ENCODE measurements at places on chromosomes 2 and 18. TPM values are rescaled to one million over a fixed set of nuclear protein-coding genes. Genes with fewer than 3 reads are reported as not detected.
A peak's percentile ranks its signal among the peaks of the same experiment; 100 is the strongest.

C2orf81 gene
- 3.9 TPM for total RNA-seq

SLC40A1 gene
- total RNA-seq = 1.5 TPM

MMADHC gene
- 132 TPM for total RNA-seq

SRD5A2 gene
- total RNA-seq = not detected

POU3F3 gene
- not detected for total RNA-seq

- no peaks in the 10 kb centered on the region for H3K4me1 ChIP-seq
- no peaks in the 10 kb centered on the region for H3K27me3 ChIP-seq
- no peak overlapping the region for H3K27ac ChIP-seq
- no peak overlapping the region for H3K4me3 ChIP-seq
- H3K36me3 ChIP-seq = no peaks in the 10 kb centered on the region
Measured at GRCh38 chr18:7879717-7880116, 312.6 kb downstream of the PTPRM start.

GRCh38 chr2:188345020-188345419, 53.3 kb downstream of the GULP1 start:
- DNase-seq = no peak
- H3K4me1 ChIP-seq = no peaks in the 10 kb centered on the region
- H3K4me3 ChIP-seq = no peak overlapping the region
- H3K27me3 ChIP-seq = peaks cover 1% of the 10 kb centered on the region

GRCh38 chr2:235706506-235706905, 212.7 kb downstream of the AGAP1 start:
- no peak overlapping the region for H3K4me3 ChIP-seq
- H3K27ac ChIP-seq = no peak overlapping the region
- DNase-seq = no peak
- no peaks in the 10 kb centered on the region for H3K4me1 ChIP-seq

DNA sequence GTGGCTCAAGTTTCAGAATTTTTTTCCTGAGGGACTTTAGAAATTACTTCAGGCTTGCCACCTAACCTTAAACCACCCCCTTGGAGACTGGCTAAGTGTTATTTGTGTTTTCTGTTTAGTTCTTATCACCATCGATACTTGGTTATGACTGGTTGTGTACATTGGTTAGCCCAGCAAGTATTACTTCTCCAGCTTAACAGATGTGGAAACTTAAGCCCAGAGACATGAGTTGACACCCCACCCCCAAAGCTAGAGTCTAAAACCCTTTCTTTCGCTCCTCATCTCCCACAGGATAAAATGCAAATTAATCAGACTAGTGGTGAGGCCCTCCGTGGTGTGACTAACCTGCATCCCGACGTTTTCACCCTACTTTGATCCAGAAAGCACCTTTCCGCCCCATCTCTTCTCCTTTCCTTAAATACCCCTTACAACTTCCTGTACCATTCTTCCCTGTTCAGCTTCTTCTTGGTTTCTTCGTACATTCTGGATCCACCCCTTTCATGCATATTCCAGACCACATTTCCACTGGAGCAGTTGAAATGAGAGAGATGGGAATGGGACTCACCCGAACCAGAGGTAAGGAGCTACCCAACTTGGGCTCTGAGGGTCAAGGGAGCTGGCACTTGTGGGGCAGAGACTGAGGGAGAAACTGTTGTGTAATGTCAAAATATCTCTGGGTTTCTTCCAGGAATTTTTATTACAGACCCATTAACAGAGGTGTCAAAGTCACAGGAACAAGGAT, 819 bp upstream of the MAP3K2 start:
- DNase-seq = peak; percentile 33
- peak overlapping the region; percentile 82 for H3K4me3 ChIP-seq
- peaks cover 23% of the 10 kb centered on the region for H3K36me3 ChIP-seq
